ENCODE measurements at places on chromosomes 1 and 21.

DNA sequence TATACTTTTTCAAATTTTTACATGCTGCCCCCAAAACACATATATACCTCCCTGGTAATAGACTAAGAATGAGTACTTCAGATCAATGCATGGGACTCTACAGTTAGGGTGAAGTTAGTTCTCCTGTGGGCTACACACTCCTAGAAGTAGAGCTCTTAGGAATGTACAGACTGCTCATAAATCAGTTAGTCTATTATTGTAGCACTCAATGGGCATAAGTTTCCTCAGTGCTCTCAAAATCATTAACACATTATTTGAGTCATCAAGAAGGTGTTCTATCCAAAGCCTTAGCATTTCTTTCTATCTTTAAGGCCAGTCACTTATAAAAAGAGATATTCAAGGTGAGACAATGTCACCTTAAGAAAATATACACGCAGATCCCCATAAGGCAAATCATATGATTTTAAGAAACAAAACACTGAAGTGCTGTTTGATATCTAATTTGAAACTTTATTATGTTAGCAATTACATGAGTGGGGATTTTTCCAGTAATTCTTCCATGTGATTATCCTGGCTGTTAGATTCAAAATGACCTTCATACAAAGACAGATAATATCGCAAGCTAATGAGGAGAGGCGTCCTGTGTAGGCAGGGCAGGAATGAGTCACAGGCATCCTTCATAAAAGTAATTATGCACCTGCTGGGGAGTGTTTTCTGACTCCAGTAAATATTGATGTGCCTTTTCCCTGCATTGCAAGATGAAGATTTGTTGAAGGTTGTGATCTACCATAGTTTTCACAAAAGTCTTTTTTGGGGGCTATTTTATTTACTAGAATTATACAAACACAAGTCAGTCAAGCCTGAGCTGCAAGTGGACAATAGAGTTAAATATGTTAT is 167.2 kb upstream of the ATP1B1 start:
- no peak for DNase-seq
- H3K4me3 ChIP-seq, result no peak overlapping the region
- H3K27ac ChIP-seq, result no peak overlapping the region
- no peaks in the 10 kb centered on the region for H3K27me3 ChIP-seq
- H3K4me1 ChIP-seq, result no peaks in the 10 kb centered on the region
- H3K36me3 ChIP-seq, result no peaks in the 10 kb centered on the region

DNA sequence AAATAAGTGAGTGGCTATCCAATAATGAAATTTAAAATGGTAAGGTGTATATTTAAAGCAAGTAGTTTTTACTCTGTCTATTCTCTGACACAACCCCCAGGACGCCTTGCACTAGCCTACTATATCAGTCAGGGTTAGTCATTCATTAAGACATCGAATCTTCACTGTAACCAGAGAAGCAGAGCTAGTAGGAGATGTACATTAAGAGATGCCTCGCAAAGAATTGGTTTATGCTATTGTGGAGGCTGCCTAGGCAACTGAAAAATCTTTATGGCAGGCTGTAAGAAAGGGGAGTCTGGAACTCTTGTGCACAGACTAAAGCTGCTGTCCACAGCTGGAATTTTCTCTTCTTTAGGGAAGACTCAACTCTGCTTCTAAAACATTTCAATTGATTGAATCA is 28.8 kb downstream of the NTNG1 start:
- H3K4me3 ChIP-seq, result no peak overlapping the region
- H3K27ac ChIP-seq, result no peak overlapping the region
- H3K27me3 ChIP-seq, result no peaks in the 10 kb centered on the region
- no peaks in the 10 kb centered on the region for H3K36me3 ChIP-seq

DNA sequence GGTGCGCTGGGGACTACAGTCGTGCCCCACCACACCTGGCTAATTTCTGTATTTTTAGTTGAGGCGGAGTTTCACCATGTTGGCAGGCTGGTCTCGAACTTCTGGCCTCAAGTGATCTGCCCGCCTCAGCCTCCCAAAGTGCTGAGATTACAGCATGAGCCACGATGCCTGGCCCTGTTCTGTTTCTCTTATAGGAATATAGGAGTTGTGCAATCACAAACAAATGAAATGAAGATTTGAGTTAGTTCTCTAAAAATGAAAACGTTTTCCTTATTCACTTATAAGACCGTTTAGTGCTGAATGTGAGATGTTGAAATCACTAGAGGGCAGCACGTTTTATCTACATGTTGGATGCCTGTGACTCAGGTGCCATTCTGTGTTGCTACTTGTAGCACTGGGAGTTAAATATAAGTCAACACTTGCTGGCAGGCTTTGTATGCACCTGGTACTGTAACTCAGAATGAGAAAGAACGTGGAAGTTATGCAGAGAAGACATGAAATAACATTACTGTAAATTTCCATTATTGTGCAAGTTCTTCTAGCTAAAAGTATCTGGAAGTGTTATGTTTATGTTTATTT is 45.8 kb downstream of the MIGA1 start:
- peaks cover 19% of the 10 kb centered on the region for H3K36me3 ChIP-seq
- peak overlapping the region; percentile 98 for H3K27ac ChIP-seq
- no peaks in the 10 kb centered on the region for H3K27me3 ChIP-seq
- no peak for DNase-seq
- no peak overlapping the region for H3K4me3 ChIP-seq

DNA sequence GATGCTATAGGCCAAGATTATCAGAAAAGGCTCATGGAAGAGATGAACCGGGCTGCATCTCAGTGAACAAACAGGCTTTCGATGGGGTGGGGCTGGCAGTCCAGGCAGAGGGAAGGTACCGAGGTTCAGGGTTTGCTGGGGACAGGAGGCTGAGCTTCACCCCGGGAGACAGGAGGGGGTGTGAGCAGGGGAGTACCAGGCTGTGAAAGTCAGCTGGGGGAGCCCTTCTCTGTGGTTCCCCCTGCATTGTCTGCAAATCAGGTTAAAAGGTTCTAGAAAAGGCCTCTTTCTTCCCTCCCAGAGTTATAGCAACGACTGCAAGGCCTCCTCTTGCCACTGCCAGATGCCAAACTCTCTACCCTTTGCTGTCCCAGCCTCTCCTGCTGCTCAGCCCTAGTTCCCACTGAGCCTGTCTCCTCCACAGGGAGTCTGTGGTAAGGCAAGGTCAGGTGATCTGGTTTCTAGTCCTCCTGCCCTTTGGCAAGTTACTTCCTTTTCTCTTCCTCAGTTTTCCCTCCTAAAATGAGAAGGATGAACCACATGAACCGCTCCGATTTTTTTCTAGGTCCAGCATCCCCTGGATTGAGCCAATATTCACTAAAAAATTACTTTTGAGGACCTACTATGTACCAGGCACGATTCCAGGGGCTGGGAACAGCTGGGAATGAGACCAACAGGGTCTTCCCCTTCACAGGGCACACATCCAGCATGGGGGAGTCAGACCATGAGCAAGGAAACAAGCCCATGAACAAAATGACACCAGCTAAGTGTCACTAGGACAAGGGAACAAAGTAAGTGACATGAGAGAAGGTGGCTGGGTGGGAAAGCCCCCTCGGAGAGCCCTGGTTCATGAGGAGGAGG is 7.2 kb downstream of the LAD1 start:
- no peak for DNase-seq
- no peak overlapping the region for H3K27ac ChIP-seq
- no peaks in the 10 kb centered on the region for H3K27me3 ChIP-seq

DNA sequence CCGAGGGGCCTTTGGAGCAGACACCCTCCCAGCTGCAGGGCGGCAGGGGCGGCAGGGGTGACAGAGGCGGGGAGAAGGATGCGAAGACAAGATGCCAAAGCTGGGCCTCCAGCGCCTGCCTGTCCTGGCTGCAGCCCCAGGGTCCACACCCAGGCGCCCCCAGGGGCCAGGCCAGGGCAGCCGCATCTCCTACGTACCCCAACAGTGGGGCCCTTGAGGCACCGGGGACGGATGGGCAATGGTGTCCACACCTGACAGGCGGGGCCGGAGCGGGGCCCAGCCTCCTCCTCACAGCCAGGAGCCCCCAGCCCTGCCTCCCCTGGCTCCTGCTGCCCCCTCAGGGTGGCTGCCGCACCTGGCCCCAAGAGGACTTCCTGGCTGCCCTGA is 7.2 kb downstream of the B3GALT6 start:
- DNase-seq, result no peak
- no peak overlapping the region for H3K27ac ChIP-seq
- no peaks in the 10 kb centered on the region for H3K27me3 ChIP-seq
- H3K36me3 ChIP-seq, result no peaks in the 10 kb centered on the region

- peaks cover 9% of the 10 kb centered on the region for H3K4me1 ChIP-seq
- peak within 1 kb of the TSS; percentile 21 for H3K4me3 ChIP-seq
- peaks cover 20% of the 10 kb centered on the region for H3K27me3 ChIP-seq
- no peak within 1 kb of the TSS for H3K27ac ChIP-seq
These were observed at the start of gene KCNJ6 for GRCh38 chr21:37916310-37917051. KCNJ6 (minus strand) TSS chr21:37916457; CDS start chr21:37840682, 75,775 bp downstream.

GRCh38 chr1:6384962-6385361 is 8.6 kb downstream of the ACOT7 start:
- H3K36me3 ChIP-seq, result no peaks in the 10 kb centered on the region
- H3K4me3 ChIP-seq, result no peak overlapping the region
- no peaks in the 10 kb centered on the region for H3K4me1 ChIP-seq
- H3K27me3 ChIP-seq, result no peaks in the 10 kb centered on the region
- no peak for DNase-seq
- no peak overlapping the region for H3K27ac ChIP-seq

DNA sequence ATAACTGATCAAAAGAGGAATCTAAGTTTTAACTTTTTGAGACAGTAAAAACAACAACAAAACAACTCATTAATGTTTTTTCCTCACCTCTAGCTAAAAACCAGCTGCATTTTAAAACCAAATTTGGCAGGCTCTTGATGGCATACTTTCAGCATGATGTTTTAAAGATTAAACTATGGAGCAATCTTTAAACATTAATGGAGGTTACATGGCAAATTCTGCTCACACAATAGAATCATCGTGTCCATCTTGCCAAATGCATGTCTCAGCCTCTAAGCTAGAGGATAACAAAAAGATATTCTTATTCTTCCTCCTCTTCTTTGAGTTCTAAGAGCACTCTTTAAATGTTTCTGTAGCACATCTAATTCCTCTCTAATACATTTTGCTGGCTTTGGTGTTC is 579.8 kb upstream of the PKN2 start:
- no peaks in the 10 kb centered on the region for H3K36me3 ChIP-seq
- no peaks in the 10 kb centered on the region for H3K4me1 ChIP-seq

DNA sequence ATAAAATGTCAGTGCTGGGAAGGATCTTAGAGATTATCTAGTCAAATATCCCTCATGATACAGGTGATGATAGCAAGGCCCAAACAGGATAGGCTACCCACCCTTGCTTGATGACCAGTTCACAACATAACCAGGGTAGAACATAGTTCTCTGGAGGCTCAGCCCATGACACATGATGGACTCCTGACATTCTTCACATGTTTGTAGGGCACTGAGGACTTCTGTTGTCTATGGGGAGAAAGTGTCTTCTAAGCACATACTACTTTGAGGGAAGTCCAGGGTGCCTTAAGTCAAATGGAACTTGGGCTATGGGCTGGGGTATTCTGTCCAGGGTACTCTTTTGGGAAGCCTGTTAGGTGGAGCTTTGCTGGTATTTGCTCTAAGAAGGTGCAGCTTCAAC is 148.9 kb downstream of the GLUL start:
- H3K4me3 ChIP-seq, result no peak overlapping the region
- H3K27ac ChIP-seq, result no peak overlapping the region
- H3K36me3 ChIP-seq, result no peaks in the 10 kb centered on the region
- no peak for DNase-seq
- H3K4me1 ChIP-seq, result no peaks in the 10 kb centered on the region
- no peaks in the 10 kb centered on the region for H3K27me3 ChIP-seq

GRCh38 chr21:37660709-37661108 is 255.5 kb downstream of the KCNJ6 start:
- no peaks in the 10 kb centered on the region for H3K4me1 ChIP-seq
- no peak for DNase-seq
- no peak overlapping the region for H3K27ac ChIP-seq
- H3K27me3 ChIP-seq, result no peaks in the 10 kb centered on the region
- H3K4me3 ChIP-seq, result no peak overlapping the region
- no peaks in the 10 kb centered on the region for H3K36me3 ChIP-seq

DNA sequence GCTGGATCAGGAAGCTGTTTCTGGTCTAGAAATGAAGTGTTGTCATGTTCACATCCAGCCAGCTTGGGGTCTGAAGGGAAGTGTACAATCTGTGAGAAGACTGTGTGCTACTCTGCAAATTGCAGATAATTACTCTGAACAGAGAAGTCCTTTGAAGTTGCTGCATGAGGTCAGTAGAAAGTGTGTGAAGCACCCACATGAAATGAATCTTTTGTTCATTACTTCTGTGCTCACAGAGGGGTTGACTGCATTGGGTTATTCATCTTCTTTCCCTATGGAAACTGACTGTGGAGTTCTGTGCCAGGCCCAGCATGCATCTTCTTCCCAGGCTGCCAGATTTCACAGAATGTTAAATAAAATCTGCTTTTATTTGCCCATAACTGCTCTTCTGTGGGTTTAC is 47.1 kb downstream of the CTH start:
- no peaks in the 10 kb centered on the region for H3K36me3 ChIP-seq
- H3K27ac ChIP-seq, result no peak overlapping the region
- H3K4me3 ChIP-seq, result no peak overlapping the region
- H3K4me1 ChIP-seq, result no peaks in the 10 kb centered on the region
- no peaks in the 10 kb centered on the region for H3K27me3 ChIP-seq

- no peaks in the 10 kb centered on the region for H3K4me1 ChIP-seq
- no peak overlapping the region for H3K4me3 ChIP-seq
- peaks cover 2% of the 10 kb centered on the region for H3K36me3 ChIP-seq
- no peaks in the 10 kb centered on the region for H3K27me3 ChIP-seq
These were observed 14.4 kb downstream of the IFNAR1 start for GRCh38 chr21:33339135-33339534.

DNA sequence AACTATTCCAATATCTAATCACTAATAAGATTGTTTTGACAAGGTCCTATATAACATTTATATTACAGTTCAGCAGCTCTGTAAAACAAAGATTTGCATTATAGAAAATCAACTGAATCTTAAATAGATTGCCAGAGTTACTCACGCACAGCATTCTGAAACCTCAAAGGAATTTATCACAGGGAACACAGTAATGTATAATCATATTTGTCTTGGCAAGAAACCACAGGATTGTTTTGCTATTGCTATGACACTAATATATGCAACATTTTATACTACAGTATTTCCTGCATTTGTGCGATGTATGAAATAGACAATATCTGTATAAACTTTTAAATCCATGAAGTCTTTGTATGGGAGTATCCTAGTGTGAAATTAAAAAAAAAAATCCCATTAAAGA is 101.4 kb downstream of the PLPPR5 start:
- no peak for DNase-seq
- no peak overlapping the region for H3K27ac ChIP-seq
- H3K4me1 ChIP-seq, result no peaks in the 10 kb centered on the region
- H3K4me3 ChIP-seq, result no peak overlapping the region
- H3K27me3 ChIP-seq, result no peaks in the 10 kb centered on the region
- H3K36me3 ChIP-seq, result no peaks in the 10 kb centered on the region
